Cortex of kidney (tissue), 1 donor: ENCODE measurements at places on chromosomes 6 and 20.
A peak's percentile ranks its signal among the peaks of the same experiment; 100 is the strongest.

DNA sequence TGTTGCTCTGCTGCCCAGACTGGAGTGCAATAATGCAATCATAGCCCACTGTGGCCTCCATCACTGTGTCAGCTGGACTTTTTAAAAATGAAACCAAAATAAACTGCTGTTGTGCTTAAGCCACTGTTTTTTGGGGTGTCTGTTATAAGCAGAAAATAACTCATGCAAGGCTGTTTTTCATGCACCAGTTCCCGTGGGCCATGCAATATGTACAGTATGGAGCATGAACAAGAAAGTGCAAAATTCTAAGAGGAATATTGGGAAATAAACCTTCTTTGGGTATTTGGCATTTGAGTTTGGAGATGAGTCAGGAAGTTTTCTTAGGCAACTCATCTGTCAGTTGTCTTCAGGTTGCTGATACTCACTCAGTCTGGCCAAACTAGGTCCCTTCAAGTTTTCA is 14.9 kb upstream of the ZFAND3 start:
- no peak for DNase-seq

- no peak for DNase-seq
Observed at GRCh38 chr20:45156713-45157112, 18.0 kb upstream of the PI3 start.

DNA sequence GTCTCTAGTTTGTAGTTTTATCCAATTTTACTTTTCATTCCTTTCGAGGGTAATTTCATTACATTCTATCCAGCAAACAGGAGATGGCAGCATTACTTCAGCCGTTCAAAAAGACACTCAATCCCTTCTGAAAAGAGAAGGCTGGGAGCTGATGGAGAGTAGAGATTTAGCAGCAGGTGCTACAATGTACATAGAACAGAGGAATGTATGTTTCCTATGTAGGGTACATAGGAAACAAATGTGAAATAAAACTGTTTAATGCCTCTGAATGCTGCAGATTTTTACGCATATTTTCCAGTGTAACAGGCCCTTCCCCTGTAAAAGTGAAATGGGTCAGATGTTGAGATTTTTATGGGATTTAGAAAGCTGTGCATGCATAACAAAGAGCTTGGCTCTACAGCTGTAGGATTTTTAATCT is 16.0 kb downstream of the RPS12 start:
- no peak for DNase-seq

DNA sequence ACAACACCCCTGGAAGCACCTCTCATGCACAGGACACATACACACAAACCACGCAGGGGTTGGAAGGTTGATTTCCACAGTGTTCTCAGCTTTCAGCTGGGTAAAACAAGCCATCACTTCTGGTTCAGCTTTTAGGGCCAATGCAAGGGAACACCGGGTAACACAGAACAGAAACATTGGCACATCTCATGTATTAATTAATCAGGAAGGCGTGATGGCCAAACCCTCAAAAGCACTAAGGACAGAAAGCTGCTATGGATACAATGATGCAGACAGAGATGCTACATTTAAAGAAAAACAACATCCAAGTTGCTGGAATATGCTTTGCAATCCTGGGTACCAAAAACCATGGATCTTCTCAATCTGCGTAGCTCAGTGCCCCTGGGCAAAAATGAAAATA is 104.3 kb upstream of the BEND6 start:
- DNase-seq: no peak

GRCh38 chr6:6704103-6705060 is 115.9 kb downstream of the LY86 start:
- no peak for DNase-seq

- no peak for DNase-seq
Observed at GRCh38 chr6:9458424-9458823, 956.5 kb downstream of the TFAP2A start.

- no peak for DNase-seq
Observed at GRCh38 chr6:102717737-102718456, 1324.4 kb downstream of the GRIK2 start.

DNA sequence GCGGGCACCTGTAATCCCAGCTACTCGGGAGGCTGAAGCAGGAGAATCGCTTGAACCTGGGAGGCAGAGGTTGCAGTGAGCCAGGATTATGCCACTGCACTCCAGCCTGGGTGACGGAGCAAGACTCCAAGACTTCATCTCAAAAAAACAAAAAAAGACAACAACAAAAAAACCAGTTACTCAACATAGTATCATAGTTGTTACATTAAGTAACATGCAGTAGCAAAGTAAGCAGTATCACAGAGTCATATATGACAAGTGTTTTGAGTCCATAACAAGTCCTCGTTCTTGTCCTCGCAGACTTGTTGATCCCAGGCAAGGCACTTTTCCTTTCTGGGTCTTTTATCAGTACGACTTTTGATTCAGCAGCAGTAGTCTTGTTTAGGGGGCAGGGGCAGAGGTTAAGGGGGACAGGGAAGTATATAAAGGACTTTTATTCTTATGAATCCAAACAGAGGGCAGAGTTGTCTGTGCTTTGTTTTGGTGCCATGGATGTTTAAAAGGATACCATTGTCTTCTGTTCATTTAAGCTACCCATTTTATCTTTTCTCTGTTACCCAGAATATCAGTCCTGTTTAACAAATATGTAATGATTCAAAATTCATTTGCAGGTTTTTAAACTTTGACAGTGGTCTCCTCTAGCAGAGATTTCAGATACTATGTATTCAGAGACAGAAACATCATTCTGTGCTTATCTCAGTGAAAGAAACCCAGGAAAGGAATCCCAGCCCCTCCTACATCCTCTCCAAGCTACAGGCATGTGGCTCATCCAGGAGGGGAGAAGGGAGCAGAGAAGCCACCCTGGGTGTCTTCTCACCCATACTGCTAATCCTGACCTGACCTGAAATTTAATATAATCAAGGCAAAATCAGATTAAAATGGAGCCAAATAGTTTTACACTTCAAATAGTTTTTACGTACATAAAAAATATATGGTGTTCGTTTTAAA is 137.9 kb upstream of the EDN1 start:
- no peak for DNase-seq

DNA sequence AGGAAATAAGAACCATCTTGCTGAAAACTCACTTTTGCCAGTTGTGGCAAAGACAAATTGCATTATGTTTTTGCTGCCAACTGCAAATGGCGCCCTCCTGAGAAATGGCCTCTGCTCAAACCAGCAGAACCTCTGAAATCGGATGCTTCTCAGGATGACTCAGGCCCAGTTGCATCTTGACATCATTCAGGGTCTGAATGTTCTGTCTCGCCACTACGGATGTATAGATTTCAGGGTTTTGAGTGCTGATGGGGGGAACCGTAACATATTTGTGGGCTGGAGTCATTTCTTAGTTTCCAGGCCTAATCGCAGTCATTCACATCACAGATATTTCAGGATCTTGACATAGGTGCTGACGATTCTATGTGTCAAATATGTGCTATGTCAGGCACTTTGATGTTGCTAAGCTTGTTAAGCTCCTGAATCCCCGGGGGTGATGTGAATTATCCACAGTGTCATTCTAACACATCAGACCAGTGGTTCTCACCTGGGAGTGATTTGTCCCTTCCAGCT is 207.1 kb downstream of the NFATC2 start:
- no peak for DNase-seq

DNA sequence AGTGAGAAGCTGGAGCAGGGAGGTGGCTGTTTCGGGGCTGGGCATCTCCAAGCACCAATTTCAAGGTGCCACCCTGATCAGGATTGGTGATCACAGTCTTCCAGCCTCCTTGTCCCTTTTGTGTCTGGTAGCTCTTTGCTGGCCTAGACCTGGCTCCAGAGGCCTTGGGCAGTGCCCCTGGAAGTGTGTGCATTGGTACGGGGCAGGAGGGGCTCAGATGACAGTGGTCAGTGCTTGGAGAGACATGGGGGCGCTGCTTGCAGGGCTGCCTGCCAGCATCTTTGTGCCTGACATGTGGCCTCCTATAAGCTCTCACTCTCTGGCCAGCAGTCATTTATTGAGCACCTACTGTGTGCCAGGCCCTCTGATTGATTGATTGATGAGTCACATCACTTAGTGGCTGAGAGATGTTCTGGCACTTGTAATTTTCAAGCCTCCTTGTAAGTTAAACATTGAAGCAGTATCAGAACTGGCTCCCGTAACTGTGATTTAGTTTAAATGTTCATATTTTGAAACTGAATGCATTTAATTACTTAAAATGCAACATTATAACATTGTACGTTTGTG is 61.7 kb downstream of the BCAS4 start:
- no peak for DNase-seq

DNA sequence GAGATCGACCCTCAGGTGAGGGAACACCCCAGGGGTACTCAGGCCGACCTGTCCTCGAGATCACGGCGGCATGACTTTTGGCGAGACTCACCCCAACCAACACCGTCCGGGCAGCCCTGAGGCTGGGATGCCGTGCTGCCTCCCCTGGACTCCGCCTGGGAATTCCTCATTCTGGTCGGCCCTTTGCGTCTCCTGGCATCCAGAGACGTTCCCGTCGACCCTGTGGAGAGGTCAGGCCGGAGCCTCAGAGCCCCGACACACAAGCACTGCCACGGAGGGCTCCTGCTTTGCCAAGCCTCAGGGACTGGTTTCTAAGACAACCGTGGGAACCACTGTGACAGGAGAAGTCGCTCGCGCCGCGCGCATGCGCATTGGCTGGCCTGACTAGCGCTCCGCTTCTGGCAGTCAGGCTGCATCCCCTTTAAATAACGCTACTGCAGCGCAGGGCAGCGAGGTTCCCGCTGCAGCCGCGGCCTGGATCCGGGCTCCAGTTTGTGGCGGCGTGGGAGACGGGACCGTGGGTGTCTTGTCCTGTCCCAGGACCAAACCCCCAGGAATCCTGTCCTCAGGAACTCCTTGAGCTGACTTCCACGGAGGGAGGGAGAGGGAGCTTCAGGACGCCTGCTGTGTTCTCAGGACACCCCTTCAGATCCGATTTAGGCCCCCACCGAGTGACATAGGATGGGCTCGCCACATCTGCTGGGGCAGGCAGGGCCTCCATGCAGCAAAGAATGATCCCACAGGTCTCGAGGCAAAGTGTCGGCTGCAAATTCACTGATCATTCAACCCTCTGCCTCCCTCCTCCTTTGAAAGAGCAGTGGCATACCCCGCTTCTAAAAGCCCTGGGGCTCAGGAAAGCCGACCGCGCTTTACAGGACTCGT is 163.2 kb upstream of the ZNF337 start:
- DNase-seq: no peak

GRCh38 chr6:121695329-121695728 is 259.9 kb downstream of the GJA1 start:
- DNase-seq: no peak

DNA sequence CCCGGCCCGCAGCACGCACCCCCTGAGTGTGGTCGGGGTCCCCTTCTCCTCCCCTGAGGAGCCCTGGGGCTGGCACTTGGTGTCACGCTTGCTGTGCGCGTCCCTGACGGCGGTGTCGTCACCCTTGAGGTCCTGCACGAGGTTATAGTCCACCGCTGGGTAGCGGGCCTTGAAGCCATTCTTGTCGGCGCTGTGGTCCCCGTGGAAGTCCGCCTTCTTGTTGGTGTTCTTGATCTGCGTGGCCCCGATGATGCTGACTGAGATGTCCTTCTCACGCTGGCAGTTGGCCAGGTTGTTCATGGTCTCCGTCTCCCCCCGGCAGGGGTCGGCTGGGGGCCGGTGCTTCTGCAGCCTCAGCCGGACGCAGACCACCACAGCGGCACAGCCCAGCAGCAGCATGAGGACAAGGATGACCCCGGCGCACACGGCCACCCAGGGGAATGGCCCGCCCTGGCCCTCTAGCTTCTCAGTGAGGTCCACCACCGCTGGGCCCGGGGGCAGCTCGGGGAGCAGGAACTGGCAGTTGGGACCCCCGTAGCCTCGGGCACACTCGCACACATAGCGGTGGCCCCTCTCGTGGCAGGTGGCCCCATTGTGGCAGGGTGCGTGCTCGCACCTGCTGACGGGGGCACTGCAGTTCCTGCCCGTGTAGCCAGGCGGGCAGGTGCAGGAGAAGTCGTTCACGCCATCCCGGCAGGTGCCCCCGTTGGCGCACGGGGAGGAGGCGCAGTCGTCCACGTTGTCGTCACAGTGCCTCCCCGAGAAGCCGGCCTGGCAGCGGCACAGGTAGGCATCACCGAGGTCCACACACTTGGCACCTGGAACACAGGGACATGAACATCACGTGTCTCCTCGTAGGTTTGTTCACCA is 7.4 kb downstream of the DLL1 start:
- DNase-seq: no peak

GRCh38 chr6:2528156-2528555 is 222.6 kb downstream of the MYLK4 start:
- no peak for DNase-seq

- no peak for DNase-seq
Observed at GRCh38 chr6:113050979-113051378, 703.8 kb downstream of the RFPL4B start.

DNA sequence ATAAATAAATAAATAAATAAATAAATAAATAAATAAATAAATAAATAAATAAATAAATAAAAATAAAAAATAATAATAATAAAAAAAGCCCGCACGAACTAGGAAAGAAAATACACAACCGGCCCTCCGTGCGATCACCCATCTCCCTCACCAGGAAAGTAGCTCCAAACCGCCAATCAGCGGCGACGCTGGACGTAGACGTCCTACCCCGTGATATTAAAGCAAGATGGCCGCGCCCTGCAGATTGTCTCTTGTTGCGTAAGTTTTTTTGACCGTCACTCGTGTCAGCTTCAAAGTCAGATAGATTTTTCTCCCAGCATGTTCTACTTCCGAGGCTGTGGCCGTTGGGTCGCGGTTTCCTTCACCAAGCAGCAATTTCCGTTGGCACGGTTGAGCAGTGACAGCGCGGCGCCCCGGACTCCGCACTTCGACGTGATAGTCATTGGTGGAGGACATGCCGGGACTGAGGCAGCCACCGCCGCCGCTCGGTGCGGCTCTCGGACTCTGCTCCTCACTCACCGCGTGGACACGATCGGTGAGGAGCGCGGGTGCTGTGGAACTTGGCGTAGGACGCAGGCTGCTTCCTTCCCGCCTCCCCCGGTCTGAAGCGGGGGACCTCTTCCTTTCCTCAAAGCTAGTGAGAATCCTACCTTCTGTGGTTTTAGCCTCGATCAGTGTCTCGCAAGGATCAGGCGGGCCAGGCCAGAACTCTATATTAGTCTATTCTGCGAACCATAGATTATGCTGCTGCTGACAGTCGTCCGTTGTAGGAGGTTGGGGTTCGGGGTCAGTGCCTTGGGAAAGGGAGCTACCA is at the start of gene MTO1:
Gene MTO1 (plus strand): TSS at position 201 of the 814 bp plus-strand sequence. CDS start 118 bp downstream, at position 319.
- DNase-seq: peak; percentile 15

GRCh38 chr6:158642097-158642601 is 2.4 kb downstream of the DYNLT1 start:
- DNase-seq: no peak

DNA sequence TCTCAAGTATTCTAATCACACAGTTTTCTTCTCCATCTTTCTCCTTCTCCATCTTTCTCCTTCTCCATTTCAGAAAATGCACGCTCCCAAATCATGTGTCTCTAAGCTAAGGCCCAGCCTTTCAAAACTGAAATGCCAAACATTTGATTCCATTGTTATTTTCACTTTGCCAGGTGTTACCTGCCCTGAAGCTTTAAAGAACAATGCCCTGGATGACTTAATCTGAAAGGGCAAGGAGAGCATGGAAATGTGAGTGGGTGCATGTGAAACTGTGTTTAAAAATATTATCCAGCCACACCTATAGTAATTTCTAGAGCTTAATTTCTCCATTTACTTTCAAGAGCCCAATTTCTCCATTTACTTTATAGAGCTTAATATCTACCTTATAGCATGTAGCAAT is 42.4 kb upstream of the GCLC start:
- no peak for DNase-seq

GRCh38 chr6:38080360-38080759 is 260.8 kb downstream of the ZFAND3 start:
- no peak for DNase-seq
